ENCODE measurements at places on chromosomes 4 and X.

GRCh38 chrX:153681175-153681574 is 6.6 kb upstream of the SLC6A8 start:
- no peak for DNase-seq

GRCh38 chrX:7028246-7028645 is 119.3 kb upstream of the STS start:
- no peak for DNase-seq

GRCh38 chr4:56212774-56213173 is 174.5 kb downstream of the AASDH start:
- no peak for DNase-seq

DNA sequence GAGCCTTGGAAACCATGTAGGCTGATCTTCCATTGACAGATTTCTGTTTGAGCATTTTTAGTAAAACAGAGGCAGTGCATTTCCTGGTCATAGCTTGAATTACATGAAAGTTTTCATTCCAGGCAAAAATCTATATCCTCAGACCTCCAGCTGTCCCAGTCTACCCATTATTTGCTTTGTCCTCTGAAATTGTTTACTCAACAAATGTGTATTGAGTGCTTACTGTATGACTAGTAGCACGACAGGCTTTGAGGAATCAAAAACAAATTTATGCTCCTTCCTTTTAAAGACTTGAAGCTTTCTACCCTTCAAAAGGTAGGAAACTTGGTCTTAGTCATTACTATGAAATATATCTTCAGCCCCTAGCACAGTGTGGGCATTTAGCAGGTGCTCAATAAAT is 307.9 kb upstream of the IGFBP7 start:
- DNase-seq: no peak

DNA sequence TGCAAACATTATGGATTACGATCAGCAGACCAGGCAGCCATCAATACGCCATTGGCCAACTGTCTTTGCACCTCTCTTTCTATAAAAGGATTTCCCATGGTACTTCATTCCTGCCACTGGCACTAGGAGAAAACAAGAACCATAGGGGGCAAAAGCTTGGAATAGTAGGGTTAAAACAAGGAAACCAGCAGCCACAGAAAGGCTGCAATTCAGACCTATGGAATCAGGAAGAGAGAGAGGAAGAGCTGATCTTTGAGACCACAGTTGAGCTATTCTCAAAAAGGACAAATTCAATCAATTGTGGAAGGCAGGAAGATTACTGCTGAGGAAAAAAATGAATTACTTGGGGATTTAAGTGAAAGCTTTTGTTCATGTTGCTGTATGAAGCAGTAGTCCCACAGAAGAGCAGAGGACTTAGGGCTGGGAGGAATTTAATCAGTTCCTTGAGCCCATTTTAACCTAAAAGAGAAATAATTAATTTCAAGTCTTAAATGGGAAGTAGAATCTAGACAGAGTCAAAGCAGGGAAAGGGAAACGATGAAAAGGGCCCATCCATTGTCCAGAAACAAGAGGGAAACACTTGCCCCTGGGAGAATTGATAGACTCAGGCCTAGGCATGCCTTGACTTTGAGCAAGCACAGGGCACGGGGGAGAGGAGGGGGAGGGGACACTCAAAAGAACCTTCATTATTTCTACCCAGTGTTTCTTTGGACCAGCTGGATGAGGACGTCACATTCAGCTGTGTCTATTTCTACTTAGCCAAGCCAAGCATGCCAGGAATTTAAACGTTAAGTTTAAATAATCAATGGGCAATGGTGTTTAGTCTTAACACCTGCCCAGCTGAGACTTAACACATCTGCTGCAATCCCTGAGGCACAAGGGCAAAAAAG is 50.7 kb downstream of the SCD5 start:
- DNase-seq: no peak

DNA sequence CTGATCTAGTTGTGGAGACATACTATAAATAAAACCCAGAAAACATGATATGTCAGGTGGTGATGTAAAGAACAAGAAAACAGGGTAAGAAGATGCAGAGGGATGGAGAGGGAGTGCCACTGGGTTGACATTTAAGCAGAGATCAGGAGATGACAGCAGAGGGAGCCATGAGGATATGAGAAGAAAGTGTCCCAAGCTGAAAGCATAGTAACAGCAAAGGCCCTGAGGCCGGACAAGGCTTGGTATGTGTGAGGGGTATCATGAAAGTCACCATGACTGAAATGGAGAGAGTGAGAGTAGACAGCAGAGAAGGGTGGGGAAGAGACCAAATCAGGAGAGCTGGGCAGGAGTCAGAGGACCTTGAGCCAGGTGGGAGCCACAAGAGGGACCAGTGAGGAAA is 3.4 kb downstream of the GPKOW start:
- no peak for DNase-seq

DNA sequence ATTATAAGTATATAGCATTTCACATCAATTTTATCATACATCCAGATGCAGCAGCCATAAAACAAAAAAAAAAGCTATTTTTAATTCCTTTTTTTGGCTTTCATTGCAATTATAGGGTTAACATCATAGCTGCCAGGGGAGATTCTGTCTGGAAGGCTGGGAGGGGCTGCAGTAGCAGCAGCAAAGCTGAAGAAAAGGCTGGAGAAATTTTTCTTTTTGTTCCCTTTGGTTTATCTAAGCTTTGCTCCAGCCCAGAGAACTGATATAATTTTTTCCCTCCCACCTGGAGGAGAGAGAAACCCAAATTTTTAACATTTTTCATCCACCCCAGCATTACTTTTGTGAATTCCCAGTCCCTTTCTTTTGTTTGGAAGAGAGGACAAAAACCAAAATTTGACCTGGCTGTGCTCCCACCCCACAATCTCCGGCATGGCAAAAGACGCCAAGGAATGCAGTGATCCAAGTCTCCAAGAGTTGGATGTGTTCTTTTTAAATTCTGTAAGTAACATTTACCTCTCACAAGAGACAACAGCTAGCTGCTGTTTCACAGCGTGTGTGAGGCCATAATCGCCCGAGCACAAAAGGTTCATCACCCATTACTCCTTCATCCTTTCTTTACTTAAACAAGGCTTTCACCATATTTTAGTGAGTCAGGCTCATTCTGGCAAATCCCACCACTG is 25.1 kb upstream of the FAM156A start:
- no peak for DNase-seq

DNA sequence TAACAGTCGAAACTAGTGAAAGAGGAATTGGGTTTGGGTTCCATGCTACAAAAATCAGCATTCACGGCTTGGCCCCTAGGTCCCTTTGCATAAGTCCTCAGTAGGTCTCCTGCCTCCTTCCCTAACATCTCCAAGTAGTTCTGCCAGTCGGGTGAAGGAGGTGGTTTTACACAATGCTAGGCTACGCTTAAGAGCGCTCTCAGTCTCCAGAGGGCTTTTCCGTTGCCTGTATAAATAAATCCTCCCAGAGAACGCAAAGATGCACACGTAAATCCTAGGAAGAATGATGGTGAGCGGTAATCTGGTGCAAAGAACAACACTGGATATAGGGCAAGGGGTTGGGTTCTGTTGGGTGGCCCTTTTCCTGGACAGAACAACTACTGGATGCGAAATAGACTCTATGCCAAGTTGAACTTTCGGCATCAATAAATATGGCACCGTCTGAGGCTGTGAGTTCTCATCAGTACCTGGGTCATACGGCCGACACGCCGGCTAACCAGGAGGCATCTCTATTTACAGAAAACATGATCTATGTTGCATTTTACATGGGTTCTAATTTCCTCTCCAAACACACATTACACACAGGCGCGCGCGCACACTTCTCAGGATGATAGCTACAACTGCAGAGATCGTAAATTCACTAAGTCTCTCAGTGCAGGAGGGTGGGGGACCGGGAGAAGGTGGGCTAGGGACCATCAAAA is 1.3 kb downstream of the CAMK2D start:
- DNase-seq: peak; percentile 25

- no peak for DNase-seq
These were observed 57.1 kb downstream of the ADD1 start for GRCh38 chr4:2900741-2901140.

GRCh38 chr4:64857815-64858214 is 448.6 kb upstream of the TECRL start:
- DNase-seq: peak; percentile 37
